Naive thymus-derived CD8-positive, alpha-beta T cell (primary cell): ENCODE measurements at places on chromosomes 12 and 14.

- peak overlapping the region; percentile 96 for H3K27ac ChIP-seq
- H3K36me3 ChIP-seq, result no peaks in the 10 kb centered on the region
- H3K4me3 ChIP-seq, result peak overlapping the region; percentile 84
- peaks cover 20% of the 10 kb centered on the region for H3K4me1 ChIP-seq
Measured at GRCh38 chr14:93103392-93104080, 12.2 kb downstream of the ITPK1 start.

GRCh38 chr12:95416111-95416636, 57.8 kb upstream of the METAP2 start:
- H3K27ac ChIP-seq, result no peak overlapping the region
- DNase-seq, result no peak
- H3K36me3 ChIP-seq, result no peaks in the 10 kb centered on the region
- H3K4me3 ChIP-seq, result no peak overlapping the region
- no peaks in the 10 kb centered on the region for H3K4me1 ChIP-seq
- H3K27me3 ChIP-seq, result peaks cover 6% of the 10 kb centered on the region

DNA sequence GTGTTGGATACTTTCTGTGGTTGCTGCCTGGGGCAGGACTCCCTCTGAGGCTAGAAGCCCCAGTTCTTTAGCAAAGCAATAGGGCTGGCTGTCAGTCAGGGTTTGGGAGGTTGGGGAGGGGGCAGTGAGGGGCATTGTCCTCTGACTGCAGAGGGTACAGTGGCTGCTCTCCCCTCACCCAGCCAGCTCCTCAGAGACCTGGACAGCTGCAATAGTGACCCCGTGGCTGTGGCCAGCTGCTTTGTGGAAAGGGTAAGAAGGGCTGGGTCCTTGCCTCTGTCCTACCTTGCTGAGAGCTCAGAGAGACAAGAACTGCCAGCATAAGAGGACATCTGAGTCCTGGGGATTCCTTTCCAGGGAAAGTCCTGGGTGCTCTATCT, 25.8 kb downstream of the PLEKHG3 start:
- H3K27me3 ChIP-seq, result no peaks in the 10 kb centered on the region
- H3K4me1 ChIP-seq, result peaks cover 13% of the 10 kb centered on the region
- no peak overlapping the region for H3K4me3 ChIP-seq

- H3K4me3 ChIP-seq, result peak overlapping the region; percentile 22
- peak overlapping the region; percentile 79 for H3K27ac ChIP-seq
- no peaks in the 10 kb centered on the region for H3K27me3 ChIP-seq
- DNase-seq, result no peak
Measured at GRCh38 chr14:100246809-100247428, 8.0 kb downstream of the YY1 start.

DNA sequence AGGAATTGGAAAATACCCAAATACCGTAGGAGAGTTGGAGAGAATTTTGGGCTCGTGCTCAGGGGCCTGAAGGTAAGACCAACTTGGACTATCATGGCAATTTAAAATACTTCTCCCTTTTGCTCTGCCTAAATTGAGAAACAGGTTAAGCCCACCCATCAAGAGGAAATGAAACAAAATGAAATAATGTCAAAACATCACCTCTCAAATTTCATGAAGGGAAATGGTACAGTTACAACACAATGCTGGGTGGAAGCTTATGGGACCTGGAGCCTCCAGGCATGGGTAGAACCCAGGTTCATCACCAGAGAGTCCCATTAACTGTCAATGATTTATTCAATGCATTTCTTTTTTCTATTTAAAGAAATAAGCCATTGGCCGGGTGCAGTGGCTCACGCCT, 33.7 kb downstream of the FOS start:
- no peak overlapping the region for H3K27ac ChIP-seq
- no peaks in the 10 kb centered on the region for H3K36me3 ChIP-seq
- peaks cover 7% of the 10 kb centered on the region for H3K27me3 ChIP-seq
- H3K4me1 ChIP-seq, result peaks cover 17% of the 10 kb centered on the region
- H3K4me3 ChIP-seq, result no peak overlapping the region

DNA sequence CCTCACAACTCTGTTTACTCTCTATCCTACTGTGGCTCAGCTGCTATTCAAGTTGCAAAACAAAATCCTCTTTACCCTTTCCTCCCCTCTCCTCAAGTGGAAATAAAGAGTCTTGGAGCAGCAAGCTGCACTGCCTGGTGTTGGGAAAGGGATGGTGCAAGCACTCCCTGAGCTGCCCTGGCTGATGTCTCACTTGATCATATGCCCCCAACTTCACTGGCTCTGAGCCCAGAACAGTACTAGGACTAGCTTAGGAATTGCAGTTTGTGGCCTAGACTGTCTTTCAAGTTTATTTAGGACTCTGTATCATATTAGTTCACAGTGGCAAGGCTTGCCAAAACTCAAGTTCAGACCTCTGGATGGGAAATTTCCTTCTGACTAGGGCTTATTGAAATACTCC, 1683.8 kb upstream of the SEL1L start:
- H3K4me3 ChIP-seq, result no peak overlapping the region
- no peaks in the 10 kb centered on the region for H3K4me1 ChIP-seq
- H3K27me3 ChIP-seq, result no peaks in the 10 kb centered on the region
- no peaks in the 10 kb centered on the region for H3K36me3 ChIP-seq
- DNase-seq, result no peak
- no peak overlapping the region for H3K27ac ChIP-seq

DNA sequence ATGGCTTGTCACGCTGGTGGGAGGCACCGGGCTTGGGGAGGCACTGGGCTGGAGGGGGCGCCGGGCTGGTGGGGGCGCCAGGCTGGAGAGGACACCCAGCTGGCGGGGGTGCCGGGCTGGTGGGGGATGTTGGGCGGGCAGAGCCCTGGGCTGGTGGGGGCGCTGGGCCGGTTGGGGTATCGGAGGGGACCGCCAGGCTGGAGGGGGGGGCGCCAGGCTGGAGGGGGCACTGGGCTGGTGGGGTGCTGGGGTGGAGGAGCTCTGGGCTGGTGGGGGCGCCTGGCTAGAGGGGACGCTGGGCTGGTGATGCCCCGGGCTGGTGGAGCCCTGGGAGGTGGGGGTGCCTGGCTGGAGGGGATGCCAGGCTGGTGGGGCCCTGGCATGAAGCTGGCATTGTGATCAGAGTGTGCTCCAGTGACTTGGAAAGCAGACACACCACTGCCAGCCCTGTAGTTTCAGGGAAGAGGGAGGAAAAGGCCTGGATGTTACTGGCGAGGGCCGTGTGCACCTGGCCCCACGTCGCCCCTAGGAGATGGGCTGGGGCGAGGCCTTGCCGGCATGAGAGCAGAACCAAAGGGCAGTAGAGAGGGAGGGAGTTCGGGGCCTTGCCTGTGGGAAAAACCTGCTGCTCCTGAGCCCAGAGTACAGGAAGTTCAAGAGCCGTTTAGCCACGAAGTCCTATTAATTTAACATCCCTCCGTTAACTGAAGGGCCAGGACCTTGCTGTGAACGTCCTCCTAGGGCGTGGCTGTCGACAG, 13.1 kb downstream of the TEDC1 start:
- DNase-seq, result no peak
- no peaks in the 10 kb centered on the region for H3K36me3 ChIP-seq
- peaks cover 30% of the 10 kb centered on the region for H3K27me3 ChIP-seq
- H3K4me1 ChIP-seq, result peaks cover 3% of the 10 kb centered on the region
- H3K27ac ChIP-seq, result no peak overlapping the region

- H3K4me1 ChIP-seq, result no peaks in the 10 kb centered on the region
- no peak overlapping the region for H3K27ac ChIP-seq
- no peaks in the 10 kb centered on the region for H3K27me3 ChIP-seq
- H3K4me3 ChIP-seq, result no peak overlapping the region
Measured at GRCh38 chr12:115404761-115405470, 720.9 kb upstream of the TBX3 start.

DNA sequence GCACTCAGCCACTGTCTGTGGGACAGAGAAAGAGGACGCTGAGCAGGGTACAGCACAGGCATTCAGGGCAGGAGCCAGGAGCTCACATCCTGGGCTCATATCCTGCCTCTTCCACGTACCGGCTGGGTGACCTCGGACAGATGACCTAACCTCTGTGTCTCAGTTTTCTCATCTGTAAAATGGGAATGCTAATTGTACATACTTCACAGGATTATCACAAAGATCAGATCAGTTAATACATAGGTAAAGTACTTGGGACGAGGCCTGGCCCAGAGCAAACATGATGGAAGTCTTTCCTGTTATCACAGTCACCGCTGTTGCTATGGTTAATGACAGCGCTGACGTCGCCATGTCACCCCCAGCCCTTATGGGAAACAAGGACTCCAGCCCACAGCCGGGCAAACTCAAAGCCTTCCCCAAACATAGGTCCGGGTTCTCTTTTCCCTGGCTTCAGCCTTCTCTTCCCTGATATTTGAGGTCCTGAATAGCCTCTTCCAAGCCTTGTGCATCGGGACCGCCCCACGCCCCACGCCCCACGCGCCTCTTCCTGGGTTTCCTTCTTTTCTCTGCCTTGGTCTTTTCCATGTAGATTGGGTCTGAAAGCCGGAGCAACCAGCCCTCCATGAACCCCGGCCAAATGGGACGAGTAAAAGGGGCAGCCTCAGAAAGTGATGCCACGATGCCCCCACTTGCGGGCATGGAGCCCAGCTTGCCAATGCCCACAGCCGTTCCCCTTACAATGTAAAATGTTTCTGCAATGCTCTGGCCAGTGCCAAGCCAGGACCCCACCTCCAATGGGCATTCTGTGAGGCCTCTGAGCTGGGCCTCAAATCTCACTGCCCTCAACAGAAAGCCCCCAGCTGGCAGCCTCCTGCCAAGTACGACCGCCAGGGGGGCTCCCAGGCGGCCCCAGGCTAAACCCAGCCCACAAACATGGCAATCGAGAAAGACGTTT, 125.4 kb downstream of the RFLNA start:
- peaks cover 9% of the 10 kb centered on the region for H3K4me1 ChIP-seq
- H3K27me3 ChIP-seq, result no peaks in the 10 kb centered on the region
- peaks cover 18% of the 10 kb centered on the region for H3K36me3 ChIP-seq
- no peak for DNase-seq
- H3K4me3 ChIP-seq, result no peak overlapping the region
- no peak overlapping the region for H3K27ac ChIP-seq

- no peak overlapping the region for H3K4me3 ChIP-seq
- DNase-seq, result no peak
- no peaks in the 10 kb centered on the region for H3K27me3 ChIP-seq
- no peaks in the 10 kb centered on the region for H3K4me1 ChIP-seq
Measured at GRCh38 chr12:24632466-24632865, 316.4 kb downstream of the BCAT1 start.

DNA sequence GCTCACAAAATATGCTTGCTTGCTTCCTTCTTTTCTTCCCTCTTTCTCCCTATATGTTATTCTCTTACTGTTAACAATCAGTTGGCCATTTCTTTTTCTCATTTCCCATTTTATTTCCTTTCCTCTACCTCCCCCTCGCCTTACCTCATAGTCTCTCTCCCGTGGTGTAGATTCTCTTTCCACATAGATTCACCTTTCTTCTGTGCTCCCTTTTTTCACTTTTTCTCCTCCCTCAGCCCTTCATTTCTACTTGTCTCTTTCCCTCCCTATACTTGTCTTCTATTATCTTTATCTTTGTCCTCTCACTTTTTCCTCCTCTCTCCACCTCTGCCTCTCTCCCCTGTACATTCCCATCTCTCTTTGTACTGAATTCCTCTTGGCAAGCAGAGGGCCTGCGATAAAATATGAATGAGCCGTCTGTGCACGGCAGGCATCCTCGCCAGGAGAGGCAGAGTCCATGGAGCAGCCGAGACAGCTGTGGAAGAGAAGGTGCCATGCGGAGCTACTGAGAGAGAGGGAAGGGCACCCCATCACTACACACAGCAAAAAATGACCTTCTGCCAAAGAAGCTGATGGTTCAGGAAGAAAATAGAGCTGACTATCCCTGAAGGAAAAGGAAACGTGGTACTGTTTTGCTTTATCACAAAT, 12.1 kb downstream of the C14orf93 start:
- peaks cover 2% of the 10 kb centered on the region for H3K4me1 ChIP-seq
- no peak overlapping the region for H3K27ac ChIP-seq
- no peak for DNase-seq
- H3K4me3 ChIP-seq, result no peak overlapping the region

DNA sequence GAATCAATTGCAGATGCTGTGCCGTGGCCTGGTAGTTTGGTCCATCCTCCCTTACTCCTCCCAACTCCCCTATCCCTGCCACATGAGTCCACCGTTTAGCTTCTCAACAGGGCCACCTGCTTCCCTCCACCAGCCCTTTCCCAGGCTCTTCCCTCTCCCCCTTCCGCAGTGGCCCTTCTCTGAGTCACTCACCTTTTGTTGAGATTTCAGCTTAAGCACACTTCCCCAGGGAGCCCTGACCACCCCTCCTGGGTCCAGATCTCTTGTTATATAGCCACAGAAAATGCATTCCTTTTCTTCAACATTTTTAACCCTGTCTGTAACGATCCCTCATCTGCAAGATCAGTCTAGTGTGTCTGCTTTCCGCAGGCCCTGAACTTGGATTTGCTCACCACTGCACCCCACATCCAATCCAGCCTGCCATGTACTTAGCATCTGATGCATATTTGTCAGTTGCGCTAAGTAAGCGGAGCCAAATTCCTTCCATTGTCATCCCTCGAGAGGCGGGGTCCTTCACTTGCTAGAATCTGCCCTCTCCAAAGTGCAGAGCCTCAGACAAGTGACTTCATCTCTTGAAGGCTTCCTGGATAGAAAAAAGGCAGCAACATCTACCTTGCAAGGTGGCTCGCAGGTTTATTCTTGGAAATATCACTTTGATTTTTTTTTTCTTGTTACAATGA, 41.1 kb downstream of the TMEM63C start:
- H3K27me3 ChIP-seq, result peaks cover 15% of the 10 kb centered on the region
- H3K4me1 ChIP-seq, result peaks cover 4% of the 10 kb centered on the region
- no peak for DNase-seq
